ENCODE measurements at places on chromosomes 7 and 10. TPM values are rescaled to one million over a fixed set of nuclear protein-coding genes. Genes with fewer than 3 reads are reported as not detected.

ZSWIM8 gene
- 30.2 TPM for total RNA-seq

FAM171A1 gene
- total RNA-seq: 26.2 TPM

GSTO2 gene
- 1.4 TPM for total RNA-seq

PTPRZ1 gene
- total RNA-seq: not detected

OR2A12 gene
- not detected for total RNA-seq

CLRN3 gene
- total RNA-seq: not detected

UCN3 gene
- not detected for total RNA-seq

SFTPA1 gene
- not detected for total RNA-seq

HKDC1 gene
- 19.3 TPM for total RNA-seq

PHF14 gene
- total RNA-seq: 22.3 TPM
